ENCODE measurements at places on chromosomes 3 and 15. TPM values are rescaled to one million over a fixed set of nuclear protein-coding genes. Genes with fewer than 3 reads are reported as not detected.

The TBC1D5 gene
- polyA plus RNA-seq: 58.8 TPM

DNA sequence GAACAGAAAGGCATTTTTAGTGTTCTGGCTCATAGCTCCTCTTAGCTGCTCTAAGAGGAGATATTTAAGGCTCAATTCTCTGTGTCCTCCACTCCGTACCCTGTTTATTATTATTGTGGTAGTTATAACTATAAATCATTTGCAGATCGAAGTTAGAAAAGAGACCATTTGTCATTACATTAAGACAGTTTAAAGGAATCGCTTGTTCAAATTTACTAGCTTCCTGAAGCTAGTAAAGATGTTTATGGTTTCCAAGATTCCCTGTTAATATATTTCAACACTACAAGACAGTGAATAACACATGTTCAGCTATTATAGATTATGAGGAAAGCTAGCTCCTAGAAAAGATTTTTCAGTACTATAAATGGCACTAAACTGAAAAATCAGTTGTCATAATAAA, 12.6 kb downstream of the ATXN7 start:
- no peak for DNase-seq

DNA sequence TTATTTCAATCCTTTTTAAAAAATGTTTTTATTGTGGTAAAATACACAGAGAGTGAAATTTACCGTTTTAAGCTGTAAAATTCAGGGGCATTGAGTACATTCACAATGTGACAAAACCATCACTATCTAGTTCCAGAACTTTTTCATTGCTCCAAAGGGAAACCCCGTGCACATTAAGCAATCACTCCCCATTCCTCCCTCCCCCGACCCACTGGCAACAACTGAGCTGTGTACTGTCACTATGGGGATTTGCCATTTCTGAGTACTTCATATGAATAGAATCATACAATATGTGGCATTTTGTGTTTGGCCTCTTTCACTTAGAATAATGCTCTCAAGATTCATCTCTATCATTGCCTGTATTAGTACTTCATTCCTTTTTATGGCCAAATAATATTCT, 45.5 kb upstream of the BOC start:
- DNase-seq: no peak

DNA sequence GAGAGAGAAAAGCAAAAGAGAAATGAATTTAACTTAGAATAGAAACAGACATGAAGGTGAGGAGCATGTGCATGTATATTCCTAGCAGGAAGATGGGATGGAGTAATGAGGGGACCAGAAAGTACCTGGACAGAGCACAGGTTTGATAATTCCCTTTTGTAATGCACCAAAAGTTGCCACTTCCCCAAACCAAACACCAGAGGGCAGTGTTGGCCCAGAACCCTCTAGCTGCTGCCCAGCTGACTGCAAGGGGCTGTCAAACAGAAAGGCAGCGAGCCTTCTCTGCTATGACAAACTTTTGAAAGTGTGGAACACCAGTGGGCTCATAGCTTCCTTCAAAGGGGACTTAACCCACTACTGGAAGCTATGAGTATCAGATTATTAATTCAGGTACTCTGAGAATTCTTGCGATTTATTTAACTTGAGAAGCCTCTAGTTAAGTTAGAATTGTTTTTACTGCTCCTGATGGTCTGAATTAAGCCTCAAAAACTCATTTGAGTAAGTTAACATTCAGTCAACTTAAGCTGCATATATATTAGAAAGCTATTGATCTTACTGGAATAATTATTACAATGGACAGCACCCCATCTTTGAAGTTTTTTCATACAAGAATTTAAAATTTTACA, 234.9 kb downstream of the NEK10 start:
- peak; percentile 36 for DNase-seq

The ITGB5 gene
- 102 TPM for polyA plus RNA-seq

- no peak for DNase-seq
These were observed 208.5 kb downstream of the CLSTN2 start for GRCh38 chr3:140143367-140144069.

GRCh38 chr3:10142707-10143560, 1.4 kb downstream of the VHL start:
- DNase-seq: no peak

DNA sequence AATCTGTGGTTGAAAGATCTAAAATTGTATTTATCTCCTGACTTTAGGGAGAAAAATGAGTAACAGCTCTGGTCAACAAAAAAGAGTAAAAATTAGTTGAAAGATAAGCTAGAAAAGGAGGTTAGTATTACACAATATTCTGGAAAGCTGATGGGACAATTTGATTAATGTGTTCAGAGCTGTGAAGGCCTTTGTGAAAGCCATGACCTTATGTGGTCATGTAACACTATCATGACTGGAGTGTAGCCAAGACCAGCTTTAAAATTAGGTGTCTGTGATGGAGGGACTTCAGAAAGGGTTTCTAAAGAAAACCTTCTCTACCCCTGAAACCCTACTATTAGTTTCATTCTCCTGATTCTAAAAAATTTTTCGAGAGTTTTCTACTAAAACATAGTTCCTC, 127.2 kb downstream of the NFKBIZ start:
- DNase-seq: no peak

GRCh38 chr3:106299300-106300098, 430.7 kb upstream of the CBLB start:
- DNase-seq: no peak

GRCh38 chr15:51796847-51797401, 32.5 kb upstream of the TMOD3 start:
- DNase-seq: no peak

The KNG1 gene
- polyA plus RNA-seq: 168 TPM

- DNase-seq: no peak
These were observed at the start of gene DGKG for GRCh38 chr3:186361762-186362536. TSS of gene DGKG (minus strand) at chr3:186362234. CDS start at chr3:186320459, 41,775 bp downstream.

GRCh38 chr15:40436116-40436891, 4.4 kb upstream of the BAHD1 start:
- DNase-seq: no peak

The GXYLT2 gene
- polyA plus RNA-seq: 11.1 TPM

The IQCF5 gene
- polyA plus RNA-seq: not detected

The SOX2 gene
- polyA plus RNA-seq: 0.22 TPM

GRCh38 chr3:52865994-52866393, 31.2 kb upstream of the MUSTN1 start:
- no peak for DNase-seq

The A4GNT gene
- 0.96 TPM for polyA plus RNA-seq

- DNase-seq: no peak
These were observed 22.2 kb downstream of the CFAP100 start for GRCh38 chr3:126416943-126417342.

DNA sequence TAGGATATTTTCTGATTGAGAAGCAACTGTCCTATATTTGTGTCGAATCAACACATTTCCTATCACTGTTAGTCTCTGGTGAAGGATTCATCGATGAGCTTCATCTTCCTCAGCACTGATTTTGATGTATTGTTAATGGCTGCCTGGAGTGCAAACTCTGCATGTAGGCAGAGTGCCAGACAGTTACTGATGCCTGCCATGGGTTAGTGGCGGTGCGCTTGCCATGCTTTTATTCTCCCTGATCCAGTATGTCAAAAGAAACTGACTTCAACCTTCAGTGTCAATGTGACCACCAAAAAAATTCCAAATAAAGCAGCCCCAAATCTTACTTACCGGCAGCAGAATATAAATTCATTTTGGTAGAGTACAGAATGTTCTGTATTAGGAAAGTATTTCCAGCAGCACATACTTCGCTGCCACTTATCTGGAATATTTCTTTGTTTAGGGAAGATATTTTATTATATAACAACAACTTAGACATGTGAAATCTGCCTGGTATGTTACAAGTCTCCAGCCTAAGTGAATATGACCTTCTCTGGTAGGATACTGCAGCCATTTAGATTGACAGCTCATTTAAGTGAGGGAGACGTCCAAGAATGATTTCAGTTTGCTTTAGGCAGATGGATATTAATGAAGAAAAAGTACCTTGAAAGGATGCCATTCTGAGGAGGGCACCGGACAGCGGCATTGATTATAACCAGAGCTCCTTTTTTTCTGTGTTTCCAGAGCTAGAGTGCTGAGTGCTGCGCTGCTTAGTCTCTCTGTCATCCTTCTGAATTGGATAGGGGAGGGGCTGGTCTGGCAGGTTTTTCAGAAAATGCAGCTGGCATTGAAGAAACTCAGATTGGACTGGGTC, 59.9 kb downstream of the ARHGEF26 start:
- DNase-seq: no peak

DNA sequence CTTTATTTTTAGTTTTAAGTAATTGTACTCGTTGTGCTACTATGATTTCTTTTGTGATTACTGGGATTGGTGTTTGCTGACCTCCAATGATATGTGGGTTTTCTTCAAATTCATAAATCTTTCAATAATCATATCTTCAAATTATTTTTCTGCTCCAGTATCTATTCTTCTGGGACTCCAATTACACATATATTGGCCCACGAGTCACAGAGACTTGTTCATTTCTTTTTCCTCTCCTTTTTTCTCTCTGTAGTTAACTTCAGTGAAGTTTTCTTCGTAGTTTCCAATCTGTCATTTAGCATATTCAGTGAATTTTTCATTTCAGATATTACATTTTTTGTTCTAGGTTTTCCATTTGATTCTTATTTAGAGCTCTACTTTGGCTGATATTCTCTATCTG, 21.4 kb downstream of the RFX7 start:
- DNase-seq: no peak

The HYAL3 gene
- 3.2 TPM for polyA plus RNA-seq

DNA sequence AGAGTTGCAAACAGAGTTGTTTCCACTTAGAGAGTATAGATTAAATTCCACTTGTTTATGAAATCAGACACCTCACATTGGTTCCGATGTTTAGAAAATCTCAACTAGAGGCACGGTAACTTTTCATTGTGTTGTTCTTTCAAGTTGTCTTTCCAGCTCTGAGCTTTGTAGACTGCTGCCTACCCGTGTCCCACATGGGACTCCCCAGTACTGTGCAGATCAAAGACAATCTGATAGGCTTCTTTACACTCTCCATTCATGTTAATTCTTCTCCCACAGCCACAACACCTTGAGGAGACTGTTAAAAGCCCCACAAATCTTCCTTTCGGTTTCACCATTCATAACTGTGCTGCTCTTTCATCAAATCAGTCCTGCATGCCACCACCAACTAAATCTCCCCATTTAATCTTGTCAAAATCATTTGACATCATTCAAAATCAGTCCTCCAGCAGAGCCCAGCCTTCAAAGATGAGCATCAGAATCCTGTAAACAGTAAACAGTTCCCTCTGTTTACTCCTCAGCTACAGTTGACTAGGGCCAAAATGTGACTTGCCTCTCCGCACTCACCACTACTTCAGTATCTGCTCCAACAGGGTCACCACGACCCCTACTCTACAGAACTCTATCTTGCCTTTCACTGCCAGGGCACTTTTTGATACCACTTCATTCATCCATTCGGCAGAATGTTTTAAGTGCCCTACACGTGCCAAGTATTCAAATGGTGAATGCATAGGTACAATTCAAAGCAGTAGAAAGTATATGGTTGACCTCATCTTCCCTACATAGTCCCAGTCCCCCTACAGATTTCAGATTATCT, 8.3 kb downstream of the ANXA2 start:
- DNase-seq: no peak

DNA sequence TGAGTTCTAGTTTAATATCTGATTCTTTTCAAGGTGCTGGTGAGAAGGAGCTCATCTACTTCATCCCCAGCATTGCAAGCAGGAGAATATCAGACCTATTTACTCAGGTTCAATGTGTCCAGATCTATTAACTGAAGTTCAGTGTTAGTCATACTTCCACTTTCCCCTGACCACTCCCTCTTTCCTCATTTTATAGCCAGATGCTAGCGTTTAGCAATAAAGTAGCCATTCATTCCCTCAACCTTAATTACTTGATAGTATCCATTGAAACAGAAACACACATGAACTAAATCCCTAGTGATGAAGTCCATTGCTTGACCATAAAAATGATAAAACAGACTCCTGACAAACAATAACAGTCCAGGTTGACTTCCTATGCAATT, 60.0 kb downstream of the RPL22L1 start:
- DNase-seq: no peak
